Naive thymus-derived CD4-positive, alpha-beta T cell (primary cell): ENCODE measurements at places on chromosomes 11 and 22. TPM values are rescaled to one million over a fixed set of nuclear protein-coding genes. Genes with fewer than 3 reads are reported as not detected.
A peak's percentile ranks its signal among the peaks of the same experiment; 100 is the strongest.

DNA sequence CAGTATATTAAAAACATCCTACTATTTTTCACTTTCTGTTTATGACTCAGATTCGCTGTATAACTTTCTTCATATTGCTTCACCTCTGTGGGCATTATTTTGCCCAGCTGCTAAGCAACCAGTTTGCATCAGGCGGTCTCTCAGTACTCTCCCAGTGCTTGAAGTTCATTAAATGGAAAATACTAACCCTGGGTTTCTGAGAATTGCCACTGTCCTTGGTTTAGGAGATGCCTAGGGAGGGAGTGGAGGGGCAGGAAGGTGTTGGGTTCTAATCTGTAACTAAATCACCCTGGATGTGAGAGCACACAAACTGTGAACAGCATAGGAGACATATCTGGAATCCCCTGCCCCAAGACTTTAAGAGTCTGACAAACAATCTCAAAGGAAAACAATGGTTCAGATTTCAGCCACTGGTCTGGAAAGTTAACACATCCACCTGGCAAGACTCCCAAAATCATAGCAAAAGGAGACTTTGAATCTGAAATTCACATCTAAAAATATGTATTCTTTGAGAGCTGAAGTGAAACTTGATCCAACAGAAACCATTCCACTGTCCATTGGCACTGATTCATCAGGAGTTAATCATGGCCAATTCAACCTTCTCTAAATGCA, 540.0 kb downstream of the SOX6 start:
- no peaks in the 10 kb centered on the region for H3K27me3 ChIP-seq
- H3K36me3 ChIP-seq: no peaks in the 10 kb centered on the region
- H3K4me1 ChIP-seq: no peaks in the 10 kb centered on the region
- no peak overlapping the region for H3K27ac ChIP-seq

The WNT11 gene
- total RNA-seq: not detected

GRCh38 chr11:119699227-119699626, 29.8 kb downstream of the NECTIN1 start:
- no peak overlapping the region for H3K4me3 ChIP-seq
- DNase-seq: no peak
- H3K4me1 ChIP-seq: no peaks in the 10 kb centered on the region
- H3K36me3 ChIP-seq: no peaks in the 10 kb centered on the region
- H3K27ac ChIP-seq: no peak overlapping the region
- no peaks in the 10 kb centered on the region for H3K27me3 ChIP-seq

The TRMT112 gene
- total RNA-seq: 109 TPM

The GGTLC2 gene
- not detected for total RNA-seq

DNA sequence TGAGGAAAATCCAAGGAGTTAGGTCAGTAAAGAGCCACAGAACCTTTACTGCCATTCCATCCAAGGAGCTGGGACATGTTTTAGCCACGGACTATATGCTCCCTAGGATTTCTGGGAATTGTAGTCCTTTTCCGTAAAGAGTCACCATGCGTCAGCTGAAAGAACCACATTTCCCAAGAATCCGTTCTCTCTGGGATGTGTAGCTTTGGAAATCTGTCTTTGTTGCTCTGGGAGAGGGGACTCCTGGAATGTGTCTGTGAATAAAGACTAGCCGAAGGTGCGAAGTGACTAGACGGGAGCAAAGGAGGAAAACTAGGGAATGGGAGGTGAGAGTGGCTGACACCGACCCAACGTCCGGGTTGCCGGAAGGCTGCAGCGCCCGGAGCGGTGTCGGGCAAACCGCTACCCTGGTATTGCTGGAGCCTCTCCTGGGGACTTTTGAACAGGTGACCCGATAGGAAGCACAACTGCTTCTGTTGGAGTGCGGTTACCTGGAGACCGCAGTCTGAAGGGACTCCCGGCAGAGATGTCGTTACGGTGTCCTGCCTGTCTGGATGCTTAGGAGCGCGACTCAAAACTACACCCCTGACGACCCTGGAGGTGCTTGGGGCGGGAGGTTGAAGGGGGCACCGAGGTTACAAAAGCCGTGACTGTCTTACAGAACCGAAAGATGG, at the start of gene IFTAP:
Gene IFTAP, plus strand, starts transcription at position 187 of the 674 bp plus-strand sequence. CDS start 15,602 bp downstream, outside the sequence.
- no peaks in the 10 kb centered on the region for H3K4me1 ChIP-seq
- H3K27ac ChIP-seq: no peak within 1 kb of the TSS
- peak; percentile 34 for DNase-seq
- peak within 1 kb of the TSS; percentile 60 for H3K4me3 ChIP-seq
- no peaks in the 10 kb centered on the region for H3K36me3 ChIP-seq

DNA sequence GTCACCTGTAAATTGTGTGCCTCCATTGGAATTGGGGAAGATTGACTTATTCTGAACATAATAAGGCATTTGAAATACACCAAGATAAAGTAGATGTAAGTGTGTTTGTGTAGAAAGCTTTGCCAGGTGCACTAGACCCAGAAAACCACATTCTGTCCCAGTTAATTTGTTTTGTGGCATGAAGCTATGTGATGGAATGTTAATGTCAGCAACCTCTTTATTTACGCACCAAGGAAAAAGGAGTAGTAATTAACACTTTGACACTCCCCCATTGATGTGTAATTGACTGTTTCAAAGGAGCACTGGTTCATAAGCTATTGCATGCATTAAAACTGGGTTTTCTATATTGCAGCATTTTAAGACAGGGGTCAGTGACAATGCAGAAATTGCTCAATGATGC, 14.3 kb downstream of the EIF3M start:
- H3K4me1 ChIP-seq: no peaks in the 10 kb centered on the region
- H3K27ac ChIP-seq: no peak overlapping the region
- H3K27me3 ChIP-seq: no peaks in the 10 kb centered on the region
- H3K4me3 ChIP-seq: no peak overlapping the region
- no peak for DNase-seq
- peaks cover 32% of the 10 kb centered on the region for H3K36me3 ChIP-seq

The FAT3 gene
- not detected for total RNA-seq

DNA sequence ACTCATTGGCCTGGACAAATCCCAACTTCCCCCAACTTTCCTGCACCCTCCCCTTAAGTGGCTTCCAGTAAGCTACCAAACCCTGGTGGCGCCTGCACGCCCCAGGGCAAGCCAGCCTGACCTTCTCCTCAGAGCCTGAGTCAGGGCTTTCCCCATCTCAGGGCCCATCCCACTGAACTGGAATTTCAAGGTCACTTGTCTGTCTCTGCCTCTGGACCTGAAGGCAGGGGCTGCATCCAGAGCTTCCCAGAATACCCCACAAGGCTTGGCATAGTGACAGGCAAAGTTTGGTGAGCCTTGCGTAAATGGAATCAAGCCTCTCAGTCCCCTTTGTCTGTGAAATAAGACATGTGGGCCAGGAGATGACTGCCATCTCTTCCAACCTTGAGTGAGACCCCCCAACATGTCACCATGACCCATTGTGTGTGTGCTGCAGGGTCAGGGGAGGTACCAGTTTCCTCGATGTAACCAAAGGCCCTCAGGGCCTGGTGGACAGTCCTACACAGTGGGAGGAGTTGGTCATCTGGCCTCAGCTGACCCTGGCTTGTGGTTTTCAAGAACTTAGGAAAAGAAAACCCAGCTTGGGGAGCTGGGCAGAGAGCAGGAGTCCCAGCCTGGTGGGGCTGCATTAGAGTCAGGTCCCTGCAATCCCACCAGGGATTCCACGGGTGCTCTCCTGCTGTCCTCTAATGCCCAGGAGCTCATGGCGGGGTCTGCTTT, 8.9 kb downstream of the ALX4 start:
- no peak for DNase-seq
- H3K27me3 ChIP-seq: peaks cover 9% of the 10 kb centered on the region
- peaks cover 5% of the 10 kb centered on the region for H3K4me1 ChIP-seq
- no peak overlapping the region for H3K4me3 ChIP-seq
- no peak overlapping the region for H3K27ac ChIP-seq
- no peaks in the 10 kb centered on the region for H3K36me3 ChIP-seq

DNA sequence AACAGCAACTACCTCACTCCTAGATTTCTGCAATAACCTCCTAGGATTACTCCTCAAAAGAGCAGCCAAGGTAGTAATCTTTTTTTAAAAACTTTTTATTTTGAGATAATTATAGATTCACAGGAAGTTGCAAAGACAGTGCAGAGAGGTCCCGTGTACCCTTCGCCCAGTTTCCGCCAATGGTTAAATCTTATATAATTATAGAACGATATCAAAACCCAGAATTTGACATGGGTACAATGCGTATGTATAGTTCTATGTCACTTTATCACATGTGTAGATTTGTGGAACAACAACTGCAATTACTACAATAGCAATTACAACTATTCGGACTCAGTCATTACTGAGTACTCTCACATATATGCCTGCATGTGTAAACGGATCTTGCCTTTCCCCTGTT, 94.8 kb upstream of the APOA1 start:
- peaks cover 54% of the 10 kb centered on the region for H3K4me1 ChIP-seq
- no peaks in the 10 kb centered on the region for H3K36me3 ChIP-seq
- peak overlapping the region; percentile 41 for H3K4me3 ChIP-seq
- no peaks in the 10 kb centered on the region for H3K27me3 ChIP-seq
- peak overlapping the region; percentile 81 for H3K27ac ChIP-seq
- DNase-seq: no peak

DNA sequence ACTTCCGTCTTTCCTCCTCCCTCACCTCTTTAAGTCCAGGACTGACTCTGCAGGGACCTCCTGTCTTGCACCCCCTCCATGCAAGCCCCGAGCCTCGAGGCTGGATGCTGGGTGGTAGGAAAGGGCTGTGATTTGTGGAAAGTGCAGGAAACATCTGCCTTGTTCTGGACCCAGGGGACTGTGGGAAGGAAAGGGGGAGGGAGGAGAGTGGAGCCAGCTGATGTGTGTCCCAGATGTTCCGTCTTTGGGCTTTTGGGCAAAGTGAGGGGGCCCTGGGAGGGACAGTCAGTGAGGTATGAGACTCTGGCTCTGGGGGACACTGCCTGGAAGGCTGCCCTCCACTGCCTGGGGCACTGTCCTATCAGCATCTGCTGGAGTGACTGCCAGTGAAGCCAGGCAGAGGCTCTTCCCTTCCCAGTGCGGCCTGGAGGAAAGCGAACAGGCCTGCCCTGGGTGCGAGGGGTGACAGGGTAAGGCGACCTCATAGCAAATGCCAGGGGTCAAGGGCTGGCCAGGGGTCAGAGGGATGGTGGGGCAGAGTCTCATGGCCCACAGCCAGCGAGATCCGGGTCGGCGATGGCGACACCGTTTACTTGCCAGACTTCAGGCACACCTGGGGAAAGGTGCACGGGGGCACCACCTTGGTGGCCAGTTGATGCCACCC, 1.7 kb downstream of the MRGPRD start:
- DNase-seq: no peak
- H3K27me3 ChIP-seq: no peaks in the 10 kb centered on the region
- H3K4me3 ChIP-seq: no peak overlapping the region
- H3K27ac ChIP-seq: no peak overlapping the region
- H3K36me3 ChIP-seq: no peaks in the 10 kb centered on the region

The MMP12 gene
- total RNA-seq: not detected

GRCh38 chr11:120510406-120511115, 987 bp upstream of the GRIK4 start:
- H3K36me3 ChIP-seq: no peaks in the 10 kb centered on the region
- H3K4me3 ChIP-seq: no peak overlapping the region
- no peaks in the 10 kb centered on the region for H3K27me3 ChIP-seq
- no peaks in the 10 kb centered on the region for H3K4me1 ChIP-seq

DNA sequence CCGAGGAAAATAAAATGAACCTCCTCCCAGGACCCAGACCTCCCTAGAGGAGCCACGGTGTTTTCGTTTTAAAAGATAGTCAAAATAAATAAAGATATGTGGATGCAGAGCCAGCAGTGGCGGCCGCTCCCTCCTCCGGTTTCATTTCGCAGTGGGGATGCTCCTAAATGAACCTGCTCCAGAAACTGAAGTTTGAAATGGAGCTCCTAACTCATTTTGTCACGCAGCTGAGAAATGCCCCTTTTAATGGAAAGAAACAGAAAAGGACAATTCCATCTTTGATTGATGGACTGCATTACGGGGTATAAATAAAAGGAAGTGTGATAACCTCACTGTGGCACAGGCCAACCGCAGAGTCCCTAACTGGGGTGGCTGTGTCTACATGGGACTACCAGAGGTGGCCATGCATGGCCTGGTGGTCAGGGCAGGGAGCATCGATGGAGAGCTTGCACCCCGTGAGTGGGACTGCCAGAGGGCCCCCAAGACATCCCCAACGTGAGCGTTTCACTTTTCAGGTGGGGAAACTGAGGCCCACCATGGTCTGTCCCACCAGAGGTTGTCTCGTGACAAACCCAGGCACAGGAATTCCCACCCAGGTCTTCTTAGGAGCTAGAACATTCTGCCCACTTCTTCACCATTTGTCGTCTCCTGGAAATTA, 426.6 kb downstream of the BRD1 start:
- H3K4me3 ChIP-seq: no peak overlapping the region
- H3K36me3 ChIP-seq: no peaks in the 10 kb centered on the region
- no peak overlapping the region for H3K27ac ChIP-seq
- H3K4me1 ChIP-seq: no peaks in the 10 kb centered on the region
- H3K27me3 ChIP-seq: no peaks in the 10 kb centered on the region

DNA sequence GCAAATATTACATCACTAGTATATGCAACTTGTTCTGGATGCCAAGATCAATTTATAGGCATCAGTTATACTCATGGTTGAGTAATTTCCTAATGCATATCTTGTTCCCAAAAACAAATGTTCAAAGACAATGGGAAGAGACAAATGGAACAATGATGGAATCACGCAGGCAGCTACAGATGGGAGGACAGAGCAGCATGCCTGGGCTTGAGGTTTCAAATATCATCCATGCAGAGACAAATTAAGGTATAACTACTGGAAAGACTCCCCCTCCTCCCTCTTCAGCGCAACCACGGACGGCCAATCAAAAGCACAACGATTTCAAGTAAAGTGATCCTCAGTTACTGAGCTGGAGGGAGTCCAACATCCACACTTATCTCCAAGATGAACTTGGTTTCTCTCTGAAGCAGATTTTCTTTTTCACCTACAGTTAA, 106.8 kb downstream of the CCDC83 start:
- H3K4me3 ChIP-seq: no peak overlapping the region
- H3K36me3 ChIP-seq: peaks cover 4% of the 10 kb centered on the region
- DNase-seq: no peak

GRCh38 chr22:42584364-42584940, 30.2 kb downstream of the POLDIP3 start:
- peaks cover 62% of the 10 kb centered on the region for H3K36me3 ChIP-seq
- no peak for DNase-seq
- H3K27ac ChIP-seq: no peak overlapping the region
- no peaks in the 10 kb centered on the region for H3K27me3 ChIP-seq
- peaks cover 10% of the 10 kb centered on the region for H3K4me1 ChIP-seq

DNA sequence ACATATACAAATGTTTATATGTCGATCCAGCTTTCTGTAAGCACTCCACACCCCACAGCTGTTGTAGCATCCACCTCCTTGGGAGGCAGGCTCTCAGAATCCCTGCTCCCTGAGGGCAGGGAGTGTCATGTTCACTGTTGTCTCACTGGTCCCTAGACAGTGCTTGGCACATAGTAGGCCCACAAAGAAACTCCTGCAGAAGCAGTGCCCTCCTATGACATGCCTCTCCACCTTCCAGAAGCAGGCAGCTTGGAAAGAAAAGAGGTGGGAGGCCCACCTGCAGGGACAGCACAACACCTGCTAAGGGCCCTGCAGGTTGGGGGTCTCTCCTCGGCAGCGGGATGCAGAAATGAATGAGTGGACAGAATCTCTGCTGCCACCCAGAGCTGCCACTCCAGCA, 11.1 kb upstream of the CDC42EP2 start:
- H3K27ac ChIP-seq: no peak overlapping the region
- no peaks in the 10 kb centered on the region for H3K4me1 ChIP-seq
- H3K36me3 ChIP-seq: no peaks in the 10 kb centered on the region
- no peak overlapping the region for H3K4me3 ChIP-seq
- H3K27me3 ChIP-seq: no peaks in the 10 kb centered on the region

The HOATZ gene
- not detected for total RNA-seq
